ENCODE measurements at places on chromosomes 6 and 20.

DNA sequence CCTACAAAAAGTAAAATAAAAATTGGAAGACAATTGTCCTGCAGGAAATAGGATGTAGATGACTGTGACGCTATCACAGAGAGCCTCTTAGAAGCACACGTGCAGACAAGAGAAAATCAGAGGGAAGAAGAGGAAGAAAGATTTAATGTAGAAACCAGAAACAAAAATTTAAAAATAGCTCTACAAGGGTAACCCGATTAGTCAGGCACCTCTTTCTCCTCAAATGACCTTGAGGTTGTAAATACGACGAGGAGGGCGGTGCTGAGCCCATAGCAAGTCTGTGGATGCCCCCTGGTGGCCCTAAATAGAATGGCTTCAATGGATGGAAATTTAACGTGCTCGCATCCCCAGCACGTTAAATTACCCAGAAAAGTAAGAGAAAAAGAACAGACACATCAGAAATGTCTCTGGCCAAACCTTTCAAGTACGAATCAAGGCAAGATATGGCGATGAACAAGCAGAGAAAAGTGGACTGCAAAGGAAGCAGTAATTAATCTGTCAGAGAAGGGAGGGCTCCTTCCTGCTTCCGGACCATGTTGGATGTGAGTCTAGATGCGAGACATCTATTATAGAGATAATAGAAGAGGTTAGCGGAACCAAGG, 4.2 kb upstream of the PRPH2 start:
- peak; percentile 11 for DNase-seq

GRCh38 chr6:163490826-163491577, 76.5 kb downstream of the QKI start:
- no peak for DNase-seq

GRCh38 chr20:63166193-63167020, 49.5 kb downstream of the YTHDF1 start:
- no peak for DNase-seq

DNA sequence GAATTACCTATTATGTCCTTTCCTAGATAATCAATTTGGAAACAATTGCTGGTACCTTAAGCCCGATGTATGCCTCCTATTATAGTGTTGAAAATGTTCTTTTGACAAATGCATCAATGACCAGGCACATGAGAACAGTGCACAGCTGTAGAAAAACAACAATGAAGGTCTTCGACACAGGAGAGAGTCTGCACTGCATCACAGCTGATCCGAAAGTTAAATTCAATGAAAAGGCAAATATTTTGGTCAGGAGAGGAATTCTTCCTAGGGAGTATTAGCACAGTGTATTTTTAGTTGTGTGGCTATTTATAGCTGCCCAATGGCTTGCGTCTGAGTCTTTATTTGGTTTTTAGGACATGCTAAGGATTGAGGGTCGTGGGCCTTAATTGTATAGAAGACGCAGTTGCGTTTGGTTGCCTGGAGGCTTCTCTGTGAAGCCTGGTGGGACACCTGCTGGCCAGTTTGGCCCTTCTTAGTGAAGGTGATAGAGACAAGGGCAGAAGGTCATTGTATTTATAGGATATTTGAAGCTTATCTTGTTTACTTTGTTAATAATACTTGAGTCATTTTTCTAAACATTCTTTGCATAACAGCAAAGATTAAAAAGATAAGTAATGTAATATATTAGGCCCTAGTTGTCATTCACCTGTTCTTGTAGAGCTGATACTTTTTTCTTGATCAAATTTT, 72.3 kb downstream of the CDYL start:
- no peak for DNase-seq

- no peak for DNase-seq
These were observed 5.1 kb upstream of the SYNJ2 start for GRCh38 chr6:157976345-157977175.

DNA sequence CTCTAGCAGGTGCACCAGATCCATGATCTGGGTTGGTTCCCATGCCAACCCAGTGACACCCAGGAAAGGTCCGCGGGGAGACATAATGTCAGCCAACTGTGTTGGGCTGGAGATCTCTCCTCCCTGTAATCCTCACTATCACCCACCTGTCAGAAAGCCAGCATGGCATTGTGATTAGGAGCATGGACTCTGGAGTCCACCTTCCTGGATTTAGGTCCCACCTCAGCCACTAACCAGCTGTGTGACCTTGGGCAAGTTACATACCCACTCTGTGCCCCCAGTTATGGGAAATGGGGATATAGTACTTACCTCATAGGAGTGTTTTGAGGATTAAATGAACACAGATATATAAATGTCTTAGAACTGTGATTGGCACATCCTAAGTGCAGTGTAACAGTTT, 97.9 kb downstream of the ZDHHC14 start:
- no peak for DNase-seq

- DNase-seq, result no peak
These were observed 489.7 kb upstream of the CDH4 start for GRCh38 chr20:60762386-60762785.

DNA sequence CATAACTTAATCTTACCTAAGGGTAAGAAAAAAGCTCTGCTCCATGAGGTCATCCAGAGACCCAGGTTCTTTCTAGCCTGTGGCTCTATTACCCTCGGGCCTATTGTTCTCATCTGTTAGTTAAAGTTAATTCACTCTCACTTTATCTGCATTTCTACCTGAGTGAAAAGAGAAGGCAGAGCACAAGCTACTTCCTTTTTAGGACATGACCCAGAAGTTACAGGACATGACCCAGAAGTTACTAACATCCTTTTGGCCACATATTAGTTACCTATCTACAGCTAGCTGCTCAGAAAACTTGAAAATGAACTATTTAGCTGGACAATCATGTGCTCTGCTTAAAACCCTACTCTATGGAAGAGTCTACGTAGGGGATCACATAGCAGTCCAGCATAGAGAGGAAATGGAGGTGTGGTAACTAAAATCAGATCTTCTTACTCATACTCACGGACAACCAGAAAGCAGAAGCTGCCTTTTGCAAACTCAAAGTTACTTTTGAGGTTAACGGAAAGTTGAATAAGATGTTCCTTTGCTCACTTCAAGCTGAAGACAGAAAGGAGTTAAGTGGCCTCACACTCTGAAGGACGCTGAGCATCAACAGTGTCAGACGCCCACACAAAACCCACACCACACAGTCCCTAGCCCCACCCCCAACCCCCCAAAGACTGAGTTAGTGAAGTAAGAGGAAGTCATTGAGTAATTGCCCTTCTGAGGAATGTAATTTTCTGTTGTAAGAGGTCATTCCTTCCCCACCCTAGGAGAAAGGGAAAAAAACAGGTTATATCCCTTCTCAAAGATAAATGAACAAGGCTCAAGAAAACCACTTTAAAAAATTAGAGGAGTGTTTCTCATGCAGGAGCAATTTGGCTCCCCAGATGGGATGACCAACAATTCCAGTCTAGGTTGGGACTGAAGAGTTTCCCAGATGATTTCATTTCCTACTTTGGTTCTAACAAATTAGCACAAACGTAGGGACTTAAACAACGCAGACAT, 45.9 kb upstream of the TAB2 start:
- DNase-seq, result no peak

DNA sequence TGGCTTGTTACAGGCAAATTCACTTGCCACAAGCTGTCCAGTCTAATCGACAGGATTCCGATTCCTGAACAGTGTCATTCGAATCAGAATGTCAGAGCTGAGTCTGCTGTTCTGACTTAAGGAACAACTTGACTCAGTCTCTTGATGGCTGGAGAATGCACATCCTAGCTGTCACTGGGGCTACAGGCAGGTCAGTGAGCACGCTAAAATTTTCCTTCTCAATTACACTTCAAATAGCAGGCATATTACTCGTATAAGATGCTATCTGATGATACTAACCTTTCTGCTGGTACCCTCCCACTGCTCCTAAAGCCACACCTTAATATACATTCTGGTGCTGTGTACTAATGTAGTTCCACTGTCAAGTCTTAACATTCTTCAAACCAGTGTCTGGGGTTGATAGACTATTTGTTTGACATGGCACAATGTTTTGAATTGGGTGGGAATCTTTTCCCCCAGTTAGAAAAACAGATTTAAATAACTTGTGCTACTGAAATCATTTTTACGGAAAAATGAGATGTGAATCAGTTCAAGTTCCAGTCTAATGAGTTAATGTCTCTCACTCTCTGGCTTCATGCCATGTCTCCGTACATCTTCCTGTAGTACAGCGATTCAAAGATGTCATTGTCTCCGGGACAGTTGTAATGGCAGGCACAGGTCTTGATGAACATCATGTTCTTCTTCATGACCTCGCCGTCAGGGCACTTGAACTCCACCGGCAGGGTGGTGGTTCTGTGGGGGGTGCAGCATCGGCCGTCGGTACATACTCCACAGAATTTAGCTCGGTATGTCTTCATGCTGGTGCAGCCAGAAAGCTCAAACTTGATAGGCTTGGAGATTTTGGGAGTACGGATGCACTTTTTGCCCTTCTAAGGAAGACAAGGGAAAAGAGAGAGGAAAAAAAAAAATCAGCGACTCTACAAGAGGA, 2.2 kb downstream of the CCN2 start:
- no peak for DNase-seq

DNA sequence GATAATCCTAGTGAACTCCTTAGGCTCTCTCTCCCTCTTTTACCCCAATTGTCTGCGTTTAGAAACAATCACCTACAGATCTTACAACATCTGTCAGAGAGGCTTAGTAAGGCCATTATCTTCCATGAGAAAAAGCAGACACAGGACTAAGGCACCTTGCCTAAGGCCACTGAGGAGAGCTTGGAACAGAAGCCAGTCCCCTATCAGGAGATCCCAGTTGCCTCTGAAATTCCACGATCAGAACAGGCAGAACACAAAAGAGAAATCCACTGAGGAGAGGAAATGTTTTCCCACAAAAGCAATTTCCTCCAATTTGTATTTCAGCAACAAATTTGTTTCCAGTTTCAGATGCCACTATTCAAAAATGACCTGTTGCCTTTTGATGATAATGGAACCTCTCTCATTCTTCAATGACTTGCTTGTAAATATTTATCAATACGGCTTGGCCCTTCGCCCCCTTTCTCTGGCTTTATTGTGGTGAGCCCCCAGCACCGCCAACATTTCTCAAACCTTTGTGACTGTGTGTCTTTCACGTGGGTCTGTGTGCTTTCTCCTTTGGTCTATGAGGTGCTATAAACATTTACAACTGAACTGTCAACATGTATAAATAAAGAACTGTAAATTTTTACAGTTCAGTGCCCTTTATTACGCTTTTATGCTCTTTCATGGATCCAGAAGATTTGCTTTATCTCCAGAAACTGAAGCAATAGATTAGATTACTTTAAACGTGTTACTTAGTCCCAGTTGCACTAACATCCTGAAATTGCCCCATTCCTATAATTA, 187.8 kb upstream of the PHACTR1 start:
- no peak for DNase-seq

- no peak for DNase-seq
These were observed 556.5 kb downstream of the QKI start for GRCh38 chr6:163970846-163971564.

DNA sequence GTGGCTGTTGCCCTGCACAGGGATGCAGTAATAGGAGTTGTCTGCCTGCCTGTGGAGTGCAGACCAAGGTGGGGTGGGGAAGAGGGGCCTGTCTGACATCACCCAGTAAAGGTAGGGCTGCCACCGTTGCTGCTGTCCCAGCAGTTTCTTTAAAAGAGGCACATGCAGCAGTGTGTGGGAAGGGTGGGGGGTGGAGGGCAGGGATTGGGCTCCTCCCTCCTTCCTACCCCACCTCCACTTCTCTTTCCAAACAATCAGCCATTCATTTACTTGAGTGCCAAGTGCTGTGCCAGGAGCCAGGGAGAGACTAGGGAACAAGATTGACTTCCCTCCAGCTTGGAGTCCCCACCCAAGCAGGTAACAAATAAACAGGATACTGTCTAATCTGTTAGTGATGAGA, 66.8 kb upstream of the MYL9 start:
- no peak for DNase-seq

GRCh38 chr6:13465734-13466133, 21.7 kb downstream of the GFOD1 start:
- DNase-seq, result no peak

- DNase-seq, result no peak
These were observed 125.9 kb upstream of the TNFAIP3 start for GRCh38 chr6:137740967-137741761.

DNA sequence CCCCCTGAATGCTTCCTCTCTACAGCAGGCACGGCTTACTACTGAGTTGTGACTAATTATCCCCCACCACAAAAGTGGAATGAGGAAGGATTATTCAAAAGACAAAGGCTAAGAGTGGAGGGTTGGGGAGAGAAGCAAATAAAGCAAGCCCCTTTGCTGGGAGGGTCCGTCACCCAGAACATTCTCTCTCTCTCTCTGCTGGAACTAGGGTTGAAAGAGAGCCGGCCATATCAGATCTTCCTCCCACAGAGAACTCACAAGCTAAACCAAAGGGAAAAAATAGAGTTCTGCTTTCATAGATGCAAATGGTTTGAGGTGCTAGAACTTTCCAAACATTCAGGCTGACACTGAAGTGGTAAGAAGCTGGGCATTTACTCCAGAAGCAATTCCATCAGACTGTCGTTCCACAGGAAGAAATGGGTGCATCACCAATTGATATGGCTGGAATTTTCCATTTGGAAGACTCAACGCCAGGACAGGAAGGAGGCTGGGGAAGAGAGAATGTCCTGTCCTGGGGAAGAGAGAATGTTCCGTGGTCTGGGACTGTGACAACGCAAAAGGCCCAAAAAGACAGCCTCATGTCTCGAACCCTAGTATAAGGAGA, 7.9 kb downstream of the ZMYND8 start:
- no peak for DNase-seq

DNA sequence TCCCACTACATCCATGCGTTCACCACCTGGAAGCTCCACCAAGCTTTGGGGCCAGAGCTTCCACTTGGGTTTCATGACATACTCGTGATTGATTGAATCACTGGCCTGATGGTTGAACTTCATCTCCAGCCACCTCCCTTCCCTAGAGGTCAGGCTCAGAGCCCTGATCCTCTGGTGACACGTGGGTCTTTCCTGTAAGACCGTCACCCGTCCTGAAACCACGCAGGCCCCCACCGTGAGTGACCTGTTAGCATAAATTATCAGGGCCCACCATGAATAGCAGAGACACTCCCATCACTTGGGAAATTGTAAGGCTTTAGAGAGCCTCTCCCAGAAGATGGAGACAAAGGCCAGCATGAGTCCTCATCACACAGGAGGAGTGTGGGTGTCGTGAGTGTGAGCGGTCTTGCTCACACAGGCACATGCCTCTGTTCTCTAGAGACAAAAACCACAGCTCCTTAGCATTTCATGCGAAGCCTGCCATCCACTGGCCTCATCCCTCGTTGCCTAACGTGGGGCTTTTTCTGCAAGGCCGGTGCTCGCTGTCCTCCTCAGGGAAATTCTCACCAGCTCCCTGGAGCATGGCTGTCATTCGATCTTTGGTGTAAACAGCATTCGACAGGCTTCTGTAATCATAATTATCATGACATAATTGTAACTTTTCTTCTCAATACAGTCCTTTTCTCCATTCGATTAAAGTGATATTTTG, 65.1 kb upstream of the DUSP22 start:
- peak; percentile 41 for DNase-seq

GRCh38 chr6:106026748-106027715, 59.1 kb upstream of the PRDM1 start:
- no peak for DNase-seq

Data from NCI-H187 (cell line).